ENCODE measurements at places on chromosomes 3 and 15.

GRCh38 chr3:53485675-53486403 lies 8.6 kb upstream of the CACNA1D start:
- DNase-seq, result no peak

- no peak for DNase-seq
Measured at GRCh38 chr15:66474135-66474534, 23.4 kb downstream of the SNAPC5 start.

- DNase-seq, result no peak
Measured at GRCh38 chr3:52866427-52866826, 30.9 kb downstream of the STIMATE start.

DNA sequence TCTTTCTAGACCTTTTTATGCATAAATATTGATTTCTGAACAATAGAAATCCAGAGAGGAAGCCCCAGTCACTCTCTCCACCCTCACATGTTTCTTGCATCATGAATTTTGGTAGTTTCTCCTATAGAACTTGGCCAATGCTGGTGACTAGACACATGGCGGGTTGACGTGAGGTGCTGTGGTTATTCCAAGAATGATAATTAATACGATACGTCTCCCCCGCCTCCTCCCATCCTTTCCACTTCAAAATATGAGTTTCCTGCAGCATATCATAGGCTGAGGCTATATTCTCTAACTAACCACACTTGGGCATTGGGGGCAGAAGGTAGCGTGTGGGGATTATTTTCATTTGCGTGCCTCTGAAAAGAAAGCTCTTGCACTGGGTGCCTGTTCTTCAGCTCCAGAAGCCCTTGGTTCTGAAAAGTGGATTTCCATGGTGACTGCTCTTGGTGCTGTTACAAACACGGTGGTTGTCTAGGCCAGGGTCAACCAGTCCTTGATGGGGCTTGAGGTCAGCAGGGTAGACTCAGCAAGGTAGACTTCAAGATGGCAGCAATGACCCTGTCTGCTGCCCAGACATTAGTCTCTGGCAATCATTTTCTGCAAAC lies 5.3 kb downstream of the TNFSF10 start:
- no peak for DNase-seq

DNA sequence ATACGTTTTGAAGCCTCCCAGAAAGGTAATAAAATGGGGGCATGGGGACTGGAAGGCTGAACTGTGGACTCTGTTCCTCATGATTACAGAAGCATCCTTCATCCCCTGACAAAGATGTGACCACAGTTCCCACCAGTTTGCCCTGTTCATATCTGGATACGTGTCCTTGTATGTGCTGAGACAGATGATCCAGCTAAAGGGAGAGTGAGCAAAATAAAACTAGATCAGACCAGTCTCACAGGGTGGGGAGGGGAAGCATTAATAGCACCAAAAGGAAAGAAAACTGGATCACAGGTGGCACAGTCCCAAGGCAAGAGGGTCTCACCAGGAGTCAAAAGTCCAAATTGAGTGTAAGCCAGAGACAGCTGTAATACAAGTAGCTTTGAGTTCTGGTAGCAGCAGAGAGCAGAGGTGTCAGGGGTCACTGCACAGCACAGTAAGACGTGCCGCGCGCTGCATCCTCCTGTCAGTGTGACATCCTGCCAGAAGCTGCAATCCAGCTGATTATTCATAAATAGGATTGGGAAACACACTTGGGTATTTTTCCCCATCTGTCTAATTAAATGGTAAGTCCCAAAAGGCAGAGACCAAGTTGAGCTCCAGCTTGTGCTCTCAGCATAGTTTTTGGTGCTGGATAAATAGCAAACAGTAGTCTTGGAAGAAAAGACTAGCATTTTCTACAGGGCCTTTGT lies 560.0 kb upstream of the CFAP20DC start:
- no peak for DNase-seq

GRCh38 chr3:62675492-62675891 lies 199.7 kb downstream of the CADPS start:
- DNase-seq, result no peak

DNA sequence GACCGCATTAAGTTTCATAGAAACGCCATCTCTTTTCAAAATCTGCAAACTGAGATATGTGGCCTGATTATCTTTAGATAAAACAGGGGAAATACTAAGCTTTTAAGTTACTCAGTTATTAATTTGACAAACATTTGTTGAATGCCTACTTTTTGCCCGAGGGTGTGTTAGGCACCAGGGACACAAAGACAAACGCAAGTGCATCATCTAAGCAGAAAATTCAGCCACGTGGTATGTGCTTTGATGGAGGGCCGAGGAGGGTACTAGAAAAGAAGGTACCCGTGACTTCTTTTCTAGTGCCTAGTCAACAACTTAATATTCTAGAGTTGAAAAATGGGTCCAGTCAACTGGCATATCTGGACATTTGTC lies 594.3 kb downstream of the MAGI1 start:
- DNase-seq, result no peak

GRCh38 chr15:101617390-101617965 lies 34.7 kb downstream of the TM2D3 start:
- no peak for DNase-seq

DNA sequence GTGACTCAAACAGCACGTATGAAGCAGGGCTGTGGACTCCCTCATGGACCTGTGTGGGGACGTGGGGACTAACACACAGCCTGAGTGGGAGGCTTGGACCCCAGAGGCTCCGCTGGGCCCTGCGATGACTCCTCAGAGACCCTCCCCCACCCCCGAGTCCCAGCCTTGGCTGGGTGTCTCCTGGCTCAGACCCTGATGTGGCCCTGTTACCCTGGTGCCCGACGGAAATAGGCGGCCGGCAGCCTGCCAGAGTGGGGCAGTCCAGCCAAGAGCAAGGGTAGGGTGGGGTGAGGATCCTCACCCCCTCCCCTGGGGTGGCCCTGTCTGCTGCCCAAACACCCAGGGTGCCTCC lies 15.3 kb downstream of the TNK2 start:
- no peak for DNase-seq

- no peak for DNase-seq
Measured at GRCh38 chr3:147418371-147418781, 9.2 kb downstream of the ZIC1 start.

GRCh38 chr3:53570709-53571108 lies 76.3 kb downstream of the CACNA1D start:
- no peak for DNase-seq

DNA sequence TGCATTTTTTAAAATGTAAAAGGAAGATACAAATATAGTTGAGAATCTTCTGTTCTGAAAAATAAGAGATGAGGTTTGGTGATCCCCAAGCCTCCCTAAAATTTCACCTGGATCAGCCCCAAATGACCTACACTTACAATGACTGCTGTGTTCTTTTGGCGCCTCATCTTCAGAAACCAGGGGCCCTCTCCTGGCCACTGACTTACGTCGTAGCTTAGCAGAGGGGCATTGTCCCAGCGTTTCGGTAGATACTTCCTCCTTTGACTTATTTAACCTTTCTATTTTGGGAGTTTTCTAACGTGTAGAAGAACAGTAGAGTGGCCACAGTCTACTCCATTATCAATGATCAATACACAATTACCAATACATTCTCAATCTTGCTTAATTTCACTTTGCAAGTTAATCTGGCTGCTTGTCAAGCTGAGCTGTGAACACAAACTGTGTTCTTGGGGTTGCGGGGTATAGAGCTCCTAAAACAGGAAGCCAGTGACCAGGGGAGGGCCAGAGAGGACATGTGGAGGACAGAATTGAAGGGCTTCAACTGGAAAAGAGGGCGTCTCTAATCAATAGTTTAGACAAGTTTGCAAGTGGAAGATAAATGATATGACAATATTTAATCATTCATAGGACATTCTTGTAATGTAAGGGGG lies 419.5 kb downstream of the LPP start:
- no peak for DNase-seq

DNA sequence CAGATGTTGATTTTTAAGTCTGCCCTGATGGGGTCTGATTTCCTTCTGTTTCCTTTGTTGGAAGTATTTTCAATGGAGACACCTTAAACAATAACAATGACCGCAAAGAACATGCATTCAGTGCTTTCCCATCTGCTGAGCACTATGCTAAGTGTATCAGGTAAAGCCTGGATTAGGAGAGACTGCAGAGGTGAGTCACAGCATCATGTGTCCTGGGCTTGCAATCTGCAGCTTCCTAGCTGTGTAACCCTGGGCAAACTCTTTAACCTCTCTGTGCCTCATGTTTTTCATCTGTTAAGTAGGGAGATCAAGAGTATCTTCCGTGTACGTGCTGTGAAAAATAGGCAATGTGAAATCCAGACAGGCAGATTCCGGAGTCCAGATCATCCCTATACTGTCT lies 13.3 kb upstream of the CHRNB4 start:
- no peak for DNase-seq

GRCh38 chr15:60993008-60993407 lies 236.1 kb downstream of the RORA start:
- no peak for DNase-seq

DNA sequence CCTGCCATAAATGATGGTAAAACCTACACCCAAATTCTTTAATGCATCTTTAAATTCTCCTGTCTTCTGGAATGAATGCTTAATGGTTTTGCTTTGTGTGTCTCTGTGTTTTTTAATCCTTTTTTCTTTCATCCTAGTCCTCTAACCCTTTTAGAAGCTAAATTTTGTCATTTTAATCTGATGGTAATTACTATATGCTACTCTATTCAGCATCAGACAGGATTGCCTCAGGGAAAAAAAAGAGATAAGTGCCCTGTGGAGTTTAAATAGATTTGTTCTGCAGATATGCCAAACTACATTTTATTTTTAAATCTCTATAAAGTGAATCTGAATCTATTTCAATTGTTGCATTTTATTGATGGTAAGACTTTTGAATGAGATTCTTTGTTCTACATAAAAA lies 966.8 kb downstream of the NSUN3 start:
- no peak for DNase-seq

DNA sequence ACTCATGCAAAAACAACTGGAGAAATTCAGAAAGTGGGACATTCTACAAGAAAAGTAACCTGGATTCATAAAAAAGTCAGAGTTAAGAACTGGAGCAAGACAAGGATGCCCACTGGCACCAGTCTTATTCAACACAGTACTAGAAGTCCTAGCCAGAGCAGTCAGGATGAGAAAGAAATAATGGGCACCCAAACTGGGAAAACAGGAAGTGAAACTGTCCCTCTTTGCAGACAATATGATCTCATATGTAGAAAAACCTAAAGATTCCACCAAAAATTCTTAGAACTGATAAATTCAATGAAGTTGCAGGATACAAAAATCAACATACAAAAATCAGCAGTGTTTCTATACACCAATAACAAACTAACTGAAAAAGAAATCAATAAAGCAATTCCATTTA lies 37.4 kb downstream of the TXNRD3 start:
- DNase-seq, result no peak

GRCh38 chr3:174218016-174218415 lies 641.1 kb upstream of the NAALADL2 start:
- DNase-seq, result no peak

DNA sequence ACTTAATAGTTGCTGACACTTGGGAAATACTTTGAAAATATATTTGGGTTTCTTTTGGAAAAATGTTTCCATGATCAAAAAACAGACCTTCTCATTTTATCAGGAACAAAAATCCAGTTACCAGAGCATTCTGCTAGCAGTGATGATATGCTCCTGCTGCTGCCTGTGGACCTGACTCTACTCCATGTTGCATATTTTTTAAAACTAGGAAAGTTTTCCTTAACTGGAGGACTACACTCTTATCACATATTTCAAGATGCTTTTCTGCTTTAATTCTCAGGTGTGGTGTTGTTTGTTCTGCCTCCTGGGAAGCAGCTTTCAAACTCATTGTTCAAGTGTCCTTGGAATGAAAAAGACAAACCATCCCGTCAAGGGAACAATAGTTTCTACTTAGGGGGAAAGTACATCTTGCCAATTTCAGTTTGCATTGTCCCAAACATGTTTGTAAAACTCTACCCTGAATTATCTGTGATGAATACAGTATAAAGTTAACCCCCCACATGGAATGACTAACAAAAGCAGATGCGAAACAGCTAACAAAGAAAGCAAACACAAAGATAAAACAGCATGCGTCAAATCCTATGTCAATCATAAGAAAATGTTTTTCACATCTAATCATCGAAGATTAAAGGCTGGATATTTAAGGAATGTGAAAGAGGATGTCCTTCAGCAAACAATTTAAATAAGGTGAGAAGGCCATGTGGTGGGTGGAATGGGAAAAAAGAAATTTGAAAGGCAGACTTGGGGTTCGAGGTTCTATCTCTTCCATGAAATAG lies 40.1 kb upstream of the PSMD6 start:
- no peak for DNase-seq

DNA sequence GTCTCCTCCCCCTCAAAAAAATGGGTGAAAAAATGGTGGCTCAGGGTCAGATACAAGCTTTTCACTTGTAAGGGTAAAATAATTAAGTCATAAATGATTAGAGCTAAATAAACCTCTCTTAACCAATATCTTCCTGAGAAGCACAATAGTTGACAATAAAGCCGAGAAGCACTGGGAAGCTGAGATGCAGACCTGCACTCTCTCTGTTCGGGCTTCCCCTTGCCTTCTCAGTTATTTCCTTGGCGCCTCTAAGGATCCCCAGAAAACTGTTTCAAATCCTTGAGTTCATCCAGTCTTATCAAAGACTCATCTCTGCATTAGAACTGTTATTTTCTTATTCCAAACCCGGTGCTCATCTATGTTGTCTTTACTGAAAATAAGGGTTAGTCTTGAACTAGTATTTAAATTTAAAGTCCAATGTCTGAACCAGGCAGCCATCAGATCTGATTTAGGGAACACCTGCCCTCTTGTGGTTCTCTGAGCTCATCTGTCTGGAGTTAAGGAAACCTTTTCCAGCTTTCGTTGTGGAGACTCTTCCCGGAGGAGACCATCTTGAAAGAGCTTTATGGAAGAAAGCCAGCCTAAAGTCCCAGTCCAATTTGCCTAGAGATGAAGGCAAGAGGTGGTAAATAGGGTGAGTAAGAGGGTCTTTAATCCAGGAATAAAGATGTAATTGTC lies 256.4 kb upstream of the MCTP2 start:
- no peak for DNase-seq

DNA sequence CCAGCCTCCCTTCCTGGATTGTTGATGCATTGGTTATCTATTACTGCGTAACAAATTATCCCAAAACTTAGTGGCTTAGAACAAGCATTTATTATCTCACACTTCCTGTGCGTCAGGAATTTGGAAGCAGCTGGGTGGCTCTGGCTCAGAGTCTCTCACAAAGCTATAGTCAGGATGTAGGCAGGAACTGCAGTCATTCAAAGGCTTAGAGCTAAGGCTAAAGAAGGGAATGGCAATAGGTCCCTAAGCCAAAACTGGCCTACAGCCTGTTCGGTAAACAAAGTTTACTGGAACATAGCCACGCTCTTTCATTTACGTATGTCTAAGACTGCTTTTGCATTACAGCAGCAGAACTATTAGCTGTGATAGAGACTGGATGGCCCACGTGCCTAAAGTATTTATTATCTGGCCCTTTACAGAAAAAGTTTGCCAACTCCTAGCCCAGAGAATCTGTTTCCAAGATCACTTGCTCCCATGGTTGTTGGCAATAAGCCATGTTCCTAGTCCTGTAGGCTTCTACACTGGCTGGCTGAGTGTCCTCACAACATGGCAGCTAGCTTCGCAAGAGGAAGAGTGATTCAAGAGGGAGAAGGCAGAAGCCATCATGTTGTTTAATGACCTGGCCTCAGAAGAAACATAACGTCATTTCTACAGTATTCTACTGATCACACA lies 132.4 kb downstream of the SNRK start:
- no peak for DNase-seq

Measured in CD8-positive, alpha-beta T cell (primary cell).